Smooth muscle cell of the umbilical artery (primary cell): ENCODE measurements at places on chromosomes 5 and 9. TPM values are rescaled to one million over a fixed set of nuclear protein-coding genes. Genes with fewer than 3 reads are reported as not detected.

MUSK gene
- under 0.01 TPM in 1 of 2 replicates, not detected in the other for total RNA-seq

NR3C1 gene
- total RNA-seq: 87.9 and 128 TPM in 2 replicates

LECT2 gene
- total RNA-seq: not detected in 2 replicates

PCDHGA9 gene
- 3.6 and 4.5 TPM in 2 replicates for total RNA-seq

TERT gene
- total RNA-seq: not detected in 2 replicates

PGM5 gene
- total RNA-seq: 3.0 TPM in 2 replicates

PCDHGB3 gene
- total RNA-seq: 6.5 and 6.8 TPM in 2 replicates

CARTPT gene
- not detected in 2 replicates for total RNA-seq

FCN1 gene
- not detected in 2 replicates for total RNA-seq

NDOR1 gene
- 2.7 and 5.4 TPM in 2 replicates for total RNA-seq
